ENCODE measurements at places on chromosomes 12 and 14.

- peak; percentile 96 for DNase-seq
These were observed 39.1 kb downstream of the CORO1C start for GRCh38 chr12:108691998-108692808.

- DNase-seq: no peak
These were observed 248.3 kb upstream of the STXBP6 start for GRCh38 chr14:25298238-25298637.

GRCh38 chr14:92348154-92348553 lies 25.2 kb downstream of the SLC24A4 start:
- DNase-seq: no peak

GRCh38 chr14:20516921-20517320 lies 11.6 kb downstream of the RNASE10 start:
- no peak for DNase-seq

GRCh38 chr12:55737581-55738122 lies 5.3 kb upstream of the GDF11 start:
- no peak for DNase-seq

GRCh38 chr14:43475757-43476156 lies 1031.3 kb downstream of the FSCB start:
- no peak for DNase-seq

DNA sequence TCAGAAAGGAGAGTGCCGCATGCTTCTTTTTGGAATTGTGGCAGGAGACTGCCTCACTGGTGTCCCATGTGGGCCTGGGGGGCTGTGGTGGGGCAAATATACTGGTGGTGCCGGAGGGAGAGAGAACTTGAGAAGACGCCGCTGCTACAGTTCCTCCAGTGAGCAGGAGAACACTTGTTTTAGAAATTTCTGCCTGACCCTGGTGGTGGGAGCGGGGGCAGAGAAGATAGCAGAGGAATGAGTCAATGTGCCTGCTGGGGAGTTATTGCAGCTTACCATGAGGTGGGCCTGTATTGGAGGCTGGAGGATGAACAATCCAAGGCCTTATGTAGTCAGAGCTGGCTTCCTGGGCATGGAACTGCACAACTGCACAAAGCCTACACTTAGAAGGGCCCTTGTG lies 211.8 kb downstream of the SNAPC1 start:
- no peak for DNase-seq

DNA sequence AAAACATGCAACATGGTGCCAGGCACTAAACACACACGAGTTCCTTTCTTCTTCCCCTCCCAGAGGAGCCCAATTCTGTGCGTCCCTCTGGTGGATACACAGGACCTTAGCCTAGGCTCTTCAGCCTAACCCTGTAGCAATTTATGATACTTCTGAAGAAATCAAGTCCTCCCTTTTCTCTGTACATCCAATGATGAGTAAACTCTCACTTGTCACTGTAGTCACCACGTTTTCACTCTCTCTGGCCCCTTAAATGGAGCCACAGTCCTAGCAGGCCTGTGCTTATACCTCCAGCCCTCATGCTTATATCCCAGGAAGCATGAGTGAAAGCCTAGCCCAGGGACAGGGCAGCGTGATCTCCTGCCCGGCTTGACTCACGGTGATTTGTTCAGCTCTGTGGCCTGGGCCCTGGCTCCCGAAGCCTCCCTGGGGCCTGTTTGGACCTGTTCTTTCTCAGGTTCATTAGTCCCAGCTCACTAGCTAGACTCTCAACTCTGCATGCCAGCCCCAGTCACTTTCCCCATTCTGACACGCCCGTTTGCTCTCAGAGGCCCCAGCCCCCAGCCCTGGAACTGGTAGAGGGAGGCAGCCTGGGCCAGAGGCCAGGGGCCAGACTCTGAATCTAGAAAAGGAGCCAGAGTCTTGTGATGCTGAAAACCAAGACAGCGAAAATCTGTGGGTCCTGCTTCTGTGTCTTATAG lies 24.1 kb upstream of the PLEKHG3 start:
- no peak for DNase-seq

DNA sequence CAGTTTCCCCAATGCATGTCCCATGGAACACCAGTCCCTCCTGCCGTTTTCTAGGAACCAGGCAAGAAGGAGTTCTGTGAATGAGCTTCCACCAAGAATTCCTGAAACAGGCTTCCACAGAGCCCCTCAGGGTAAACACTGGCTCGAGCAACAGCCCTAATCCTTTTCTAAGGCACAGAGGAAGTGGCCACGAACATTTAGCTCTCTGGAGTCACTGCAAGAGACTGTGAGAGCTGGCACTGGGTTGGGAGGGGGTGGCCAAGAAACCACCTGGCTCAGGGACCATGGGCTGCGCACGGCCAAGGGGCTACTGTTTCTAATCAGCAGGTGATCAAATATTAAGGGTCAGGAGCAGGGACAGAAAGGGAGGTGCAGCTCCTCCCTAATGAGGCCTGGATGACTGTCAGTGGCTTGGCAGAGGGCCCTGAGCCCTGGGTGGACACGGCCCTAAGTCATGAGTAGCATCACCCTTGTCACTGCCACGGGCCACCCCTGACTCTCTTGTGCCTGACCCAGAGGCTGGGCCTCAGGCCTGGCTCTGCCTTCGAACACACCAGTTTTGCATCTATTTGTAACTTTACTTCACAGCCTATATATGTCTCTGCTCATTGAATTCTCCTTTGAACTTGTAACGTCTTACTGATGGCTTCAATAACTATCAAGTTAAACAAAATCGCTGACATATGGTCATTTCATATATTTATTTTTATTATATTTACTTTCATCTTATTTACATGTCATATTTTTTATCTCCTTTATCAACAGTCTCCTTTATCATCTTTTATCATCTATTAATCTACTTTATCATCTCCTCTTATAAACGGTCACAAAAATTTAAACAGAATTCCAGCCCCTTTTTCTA lies 154.0 kb downstream of the DICER1 start:
- DNase-seq: no peak

DNA sequence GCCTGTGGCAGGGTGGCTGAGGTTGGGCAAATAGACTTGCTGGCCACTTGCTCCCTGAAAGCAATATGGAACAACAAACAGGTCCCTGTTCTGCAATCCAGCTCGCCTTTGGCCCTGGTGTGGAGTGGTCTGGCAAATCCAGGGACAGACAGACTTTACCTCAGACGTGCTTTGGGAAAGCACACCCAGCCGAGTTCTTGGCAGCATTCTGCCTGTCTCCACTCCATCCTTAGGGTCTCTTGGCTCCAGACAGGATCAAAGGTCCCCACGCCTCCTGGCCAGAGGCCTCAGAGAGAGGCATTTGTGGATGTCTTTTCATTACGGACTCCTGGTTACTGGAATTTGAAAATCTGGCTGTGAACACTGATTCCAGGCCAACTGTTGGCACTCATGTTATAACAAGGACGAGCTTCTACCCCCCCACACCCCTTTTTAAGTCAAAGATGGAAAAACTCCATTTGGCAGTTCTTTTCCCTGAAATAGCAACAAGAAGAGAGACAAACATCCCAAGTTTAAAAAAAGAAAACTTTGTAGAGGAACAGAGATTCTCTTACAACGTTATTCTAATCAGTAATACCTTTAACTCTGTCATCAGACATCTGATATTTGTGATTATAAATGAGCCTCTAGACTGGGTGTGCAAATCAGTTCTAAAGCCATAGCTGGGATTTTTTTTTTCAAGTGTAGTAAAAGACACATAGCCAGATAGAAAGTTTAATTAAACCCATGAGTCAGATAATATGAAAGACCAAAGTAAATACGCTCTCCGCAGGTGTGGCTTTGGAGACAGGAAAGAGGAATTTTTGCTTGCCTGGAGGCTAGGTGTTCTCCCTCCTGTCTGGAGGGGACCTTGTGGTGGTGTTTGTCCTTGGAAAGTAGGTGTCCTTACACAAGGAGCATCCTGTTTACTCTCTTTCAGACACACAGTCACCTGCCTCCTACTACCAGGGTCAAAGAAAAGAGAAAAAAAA lies 60.7 kb downstream of the GALNT8 start:
- no peak for DNase-seq

DNA sequence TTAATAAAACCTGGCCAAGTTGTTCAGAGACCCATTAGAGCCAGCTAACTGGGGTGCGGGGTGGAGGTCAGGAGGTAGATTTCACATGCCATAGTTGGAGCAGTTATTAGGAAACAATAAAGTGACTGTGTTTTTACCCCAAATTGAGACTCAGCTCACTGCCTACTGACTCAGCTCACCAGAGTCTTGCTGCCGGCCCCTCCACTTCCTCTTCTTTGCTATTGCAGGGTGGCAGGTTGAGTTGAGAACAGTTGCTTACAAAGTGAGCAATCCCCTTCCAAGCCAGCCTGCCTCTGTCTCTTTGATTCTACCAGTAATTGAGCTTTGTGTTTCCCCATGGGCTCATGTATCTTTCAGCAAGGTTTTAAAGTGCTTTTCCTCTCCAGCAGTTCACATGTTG lies 12.9 kb downstream of the ST8SIA1 start:
- no peak for DNase-seq

GRCh38 chr14:59591641-59592370 lies 15.2 kb upstream of the CCDC175 start:
- no peak for DNase-seq

- DNase-seq: no peak
These were observed 59.9 kb downstream of the PRKAB1 start for GRCh38 chr12:119727600-119728443.

- no peak for DNase-seq
These were observed 323.3 kb upstream of the TMEM132C start for GRCh38 chr12:127943481-127944210.

GRCh38 chr14:76456200-76456599 lies 80.3 kb downstream of the ESRRB start:
- DNase-seq: peak; percentile 34

GRCh38 chr12:69492739-69493138 lies 22.6 kb downstream of the FRS2 start:
- no peak for DNase-seq

DNA sequence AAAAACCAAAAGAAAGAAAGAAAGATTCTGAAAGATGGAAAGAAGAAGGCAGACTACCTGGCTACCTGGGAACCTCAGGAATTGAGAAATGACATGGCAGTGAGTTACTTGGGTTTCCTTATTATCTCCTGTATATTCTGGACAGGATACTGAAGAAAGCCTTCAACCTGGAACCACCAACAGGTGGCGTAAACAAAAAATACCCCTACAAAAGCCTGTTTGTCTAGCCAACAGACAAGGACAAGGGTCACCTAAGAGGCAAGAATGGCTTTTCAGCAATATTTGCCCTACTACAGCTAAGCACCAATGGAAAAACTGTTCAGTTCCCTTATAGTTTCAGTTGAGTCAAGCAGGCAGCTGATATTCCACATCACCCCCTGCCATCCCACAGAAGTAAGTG lies 274.9 kb downstream of the GPHN start:
- no peak for DNase-seq

- no peak for DNase-seq
These were observed 1349.1 kb downstream of the TMEM121 start for GRCh38 chr14:106875503-106875902.

- no peak for DNase-seq
These were observed 117.5 kb upstream of the PARP11 start for GRCh38 chr12:3990501-3991280.

DNA sequence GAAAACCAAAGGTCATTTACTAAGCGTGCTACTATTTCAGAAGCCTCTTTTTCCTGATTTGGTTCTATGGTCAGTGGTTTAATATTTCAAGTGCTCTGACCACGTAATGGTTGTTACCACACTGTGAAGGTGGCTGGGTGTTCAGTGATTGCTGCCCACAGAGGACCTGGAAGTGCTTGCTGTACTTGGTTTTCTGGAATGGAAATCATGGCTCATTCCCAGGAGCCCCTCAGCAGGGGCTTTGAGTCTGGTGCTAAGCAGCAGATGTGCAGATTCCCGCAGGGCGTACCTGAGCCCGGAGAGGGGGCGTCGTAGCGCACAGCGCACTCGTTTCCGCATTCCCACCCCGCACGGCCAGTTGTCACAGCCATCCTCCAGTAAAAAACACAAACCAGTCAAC lies 50.5 kb downstream of the TRAF3 start:
- no peak for DNase-seq

- DNase-seq: no peak
These were observed 5.0 kb upstream of the PKP2 start for GRCh38 chr12:32901553-32901952.

DNA sequence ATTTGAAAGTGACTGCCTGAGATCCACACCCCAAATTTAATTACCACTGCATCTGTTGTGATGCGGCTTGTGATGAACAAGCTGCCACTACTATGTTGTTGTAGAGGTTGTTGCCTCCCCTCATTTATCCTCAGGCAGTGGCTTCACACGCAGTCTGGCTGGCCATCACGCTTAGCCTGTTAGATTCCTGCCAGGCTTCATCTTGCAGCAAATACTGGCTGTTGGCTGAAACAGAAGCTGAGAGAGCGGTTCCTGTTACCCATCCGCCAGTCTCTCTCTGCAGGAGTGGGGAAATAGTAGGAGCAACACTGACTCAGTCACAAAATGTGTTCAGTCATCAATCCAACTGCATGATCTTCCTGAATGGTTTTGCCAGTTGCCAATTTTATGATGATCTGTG lies 934.4 kb downstream of the FLRT2 start:
- DNase-seq: no peak

GRCh38 chr12:6745741-6746525 lies 7.0 kb downstream of the MLF2 start:
- DNase-seq: no peak

DNA sequence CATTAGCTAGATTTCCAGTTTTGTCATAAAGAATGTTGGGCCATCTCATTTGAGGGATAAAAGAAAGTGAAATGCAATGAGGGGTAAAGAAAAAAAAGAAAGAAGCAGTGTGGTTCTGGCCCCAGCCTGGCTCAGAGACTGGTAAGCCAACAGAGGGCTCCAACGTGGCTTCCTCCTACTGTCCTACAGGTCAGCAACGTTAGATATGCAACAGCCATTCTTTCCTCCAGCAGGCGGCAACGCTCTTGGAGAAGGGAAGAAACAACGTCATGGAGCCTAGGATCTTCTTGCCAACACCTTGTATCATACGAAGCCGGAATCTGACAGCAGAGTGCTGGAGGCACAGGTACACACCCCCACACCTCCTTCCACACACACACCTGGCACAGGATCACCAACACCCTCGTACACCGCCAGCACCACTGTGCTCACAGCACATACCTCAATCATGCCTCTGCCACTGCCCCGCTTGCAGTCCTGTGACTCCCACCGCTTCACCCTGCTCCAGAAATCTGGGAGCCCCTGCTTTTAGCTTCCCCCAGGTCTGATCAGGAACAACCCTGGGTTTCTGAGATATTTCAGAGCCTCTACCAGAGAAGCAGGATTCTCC lies 102.8 kb downstream of the RPAP3 start:
- no peak for DNase-seq

GRCh38 chr12:61385771-61386170 lies 874.4 kb upstream of the USP15 start:
- DNase-seq: no peak
